ENCODE measurements at places on chromosomes 3 and 15. TPM values are rescaled to one million over a fixed set of nuclear protein-coding genes. Genes with fewer than 3 reads are reported as not detected.

DNA sequence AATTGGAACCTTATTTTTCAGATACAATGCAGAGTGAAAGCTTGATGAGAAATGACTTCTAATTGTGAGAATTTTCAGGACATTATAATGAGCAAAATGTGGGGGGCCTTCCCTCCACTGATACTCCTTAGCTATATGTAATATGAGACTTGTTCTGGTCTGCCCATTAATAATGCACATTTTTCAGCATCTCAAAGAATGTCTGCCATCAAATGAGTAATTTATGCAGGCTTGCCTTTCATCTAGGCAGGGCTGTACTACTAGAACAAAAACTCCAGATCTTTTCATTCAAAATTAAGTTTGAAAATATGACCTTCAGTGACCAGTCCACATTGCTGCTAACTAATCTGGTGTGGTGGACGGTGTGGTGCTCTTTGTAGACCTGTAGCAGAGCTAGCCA, 127.4 kb downstream of the LRTM1 start:
- no peak overlapping the region for H3K27ac ChIP-seq
- no peaks in the 10 kb centered on the region for H3K4me1 ChIP-seq
- DNase-seq = no peak
- no peaks in the 10 kb centered on the region for H3K36me3 ChIP-seq

GRCh38 chr3:141148770-141149169, 82.9 kb upstream of the PXYLP1 start:
- DNase-seq = no peak
- no peak overlapping the region for H3K27ac ChIP-seq
- H3K4me3 ChIP-seq = no peak overlapping the region
- peaks cover 4% of the 10 kb centered on the region for H3K4me1 ChIP-seq
- no peaks in the 10 kb centered on the region for H3K36me3 ChIP-seq
- no peaks in the 10 kb centered on the region for H3K27me3 ChIP-seq

Gene FEZF2
- total RNA-seq = not detected

- peaks cover 22% of the 10 kb centered on the region for H3K4me1 ChIP-seq
- peak overlapping the region; percentile 36 for H3K27ac ChIP-seq
- H3K4me3 ChIP-seq = peak overlapping the region; percentile 26
- DNase-seq = no peak
- H3K36me3 ChIP-seq = peaks cover 13% of the 10 kb centered on the region
- H3K27me3 ChIP-seq = no peaks in the 10 kb centered on the region
Observed at GRCh38 chr15:40092256-40092978, 16.3 kb downstream of the BMF start.

DNA sequence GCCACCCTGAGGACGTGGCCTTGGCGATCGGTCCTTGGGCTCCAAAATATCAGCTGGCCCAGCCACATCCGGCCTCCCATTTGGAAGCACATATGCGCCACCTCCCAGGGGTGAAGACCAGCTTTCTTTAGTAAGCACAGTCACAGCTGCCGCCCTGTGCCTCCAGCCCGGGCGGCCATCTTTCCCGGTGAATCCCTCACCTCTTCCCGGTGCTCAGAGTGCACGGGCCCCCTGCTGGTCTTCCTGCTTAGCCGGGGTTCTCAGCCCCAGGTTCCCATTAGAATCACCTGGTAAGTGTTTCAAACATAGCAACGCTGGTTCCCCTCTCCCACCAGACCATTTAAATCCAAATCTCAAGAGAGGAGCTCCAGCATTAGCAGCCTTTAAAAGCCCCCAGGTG, 232.2 kb downstream of the VPS13C start:
- no peak for DNase-seq
- H3K27me3 ChIP-seq = no peaks in the 10 kb centered on the region
- H3K27ac ChIP-seq = no peak overlapping the region
- H3K36me3 ChIP-seq = no peaks in the 10 kb centered on the region
- no peak overlapping the region for H3K4me3 ChIP-seq

DNA sequence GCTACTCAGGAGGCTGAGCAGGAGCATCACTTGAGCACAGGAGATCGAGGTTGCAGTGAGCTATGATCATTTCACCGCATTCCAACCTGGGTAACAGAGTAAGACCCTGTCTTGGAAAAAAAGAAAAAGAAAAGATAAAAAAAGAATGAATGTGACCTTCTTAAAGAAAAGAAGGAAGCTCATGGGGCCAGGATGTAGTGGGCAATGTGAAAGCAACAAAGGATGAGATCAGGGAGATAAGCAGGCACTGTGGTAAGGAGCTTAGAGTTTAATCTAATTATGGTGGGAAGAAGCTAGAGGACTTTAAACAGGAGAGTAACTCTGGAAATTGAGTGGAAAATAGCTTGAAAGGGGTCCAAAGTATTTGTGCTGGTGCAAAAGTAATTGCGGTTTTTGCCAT, 231.6 kb upstream of the UBE2E2 start:
- DNase-seq = no peak
- H3K27me3 ChIP-seq = no peaks in the 10 kb centered on the region
- no peaks in the 10 kb centered on the region for H3K36me3 ChIP-seq
- H3K4me1 ChIP-seq = no peaks in the 10 kb centered on the region
- no peak overlapping the region for H3K27ac ChIP-seq

Measured in H1 (cell line).